ENCODE measurements at places on chromosomes 6 and 20.
A peak's percentile ranks its signal among the peaks of the same experiment; 100 is the strongest.

DNA sequence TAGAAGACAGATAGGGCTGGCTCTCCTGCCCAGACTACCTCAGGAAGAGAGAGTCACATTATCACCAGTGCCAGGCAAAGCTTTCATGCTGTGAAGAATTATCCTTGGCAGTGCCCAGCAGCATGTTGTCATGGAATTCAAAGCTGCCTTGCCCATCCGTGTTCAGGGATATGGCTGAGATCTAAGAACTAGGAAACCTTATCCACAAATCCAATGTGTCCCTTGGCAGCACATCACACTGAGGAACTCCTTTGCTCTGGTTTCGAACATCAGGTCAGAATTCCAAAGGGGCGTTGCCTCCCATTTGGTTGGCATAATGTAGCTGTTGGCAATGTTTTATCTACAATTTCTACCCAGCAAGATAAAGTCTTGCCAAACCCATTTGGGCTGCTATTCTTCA, 52.7 kb downstream of the ADGRF1 start:
- no peak for DNase-seq

DNA sequence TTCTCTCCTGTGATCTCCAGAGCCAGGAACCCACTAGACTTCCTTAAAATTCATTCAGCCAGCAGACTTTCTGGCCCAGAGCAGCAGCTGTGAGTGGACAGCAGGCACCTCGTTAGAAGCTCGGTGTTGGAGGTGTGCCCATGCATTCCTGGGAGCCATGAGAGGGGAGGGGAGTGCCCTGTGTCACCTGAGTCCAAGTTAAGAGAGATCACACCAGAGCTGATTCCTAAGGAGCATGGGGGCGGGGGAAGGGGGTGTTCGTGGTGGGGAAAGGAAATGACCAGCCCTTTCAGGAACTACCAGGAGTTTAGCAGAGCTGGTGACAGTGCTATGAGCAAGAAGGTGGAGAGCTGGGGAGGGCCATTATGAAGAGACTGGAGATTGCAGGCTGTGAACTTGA, 46.9 kb downstream of the GFRA4 start:
- DNase-seq, result no peak

DNA sequence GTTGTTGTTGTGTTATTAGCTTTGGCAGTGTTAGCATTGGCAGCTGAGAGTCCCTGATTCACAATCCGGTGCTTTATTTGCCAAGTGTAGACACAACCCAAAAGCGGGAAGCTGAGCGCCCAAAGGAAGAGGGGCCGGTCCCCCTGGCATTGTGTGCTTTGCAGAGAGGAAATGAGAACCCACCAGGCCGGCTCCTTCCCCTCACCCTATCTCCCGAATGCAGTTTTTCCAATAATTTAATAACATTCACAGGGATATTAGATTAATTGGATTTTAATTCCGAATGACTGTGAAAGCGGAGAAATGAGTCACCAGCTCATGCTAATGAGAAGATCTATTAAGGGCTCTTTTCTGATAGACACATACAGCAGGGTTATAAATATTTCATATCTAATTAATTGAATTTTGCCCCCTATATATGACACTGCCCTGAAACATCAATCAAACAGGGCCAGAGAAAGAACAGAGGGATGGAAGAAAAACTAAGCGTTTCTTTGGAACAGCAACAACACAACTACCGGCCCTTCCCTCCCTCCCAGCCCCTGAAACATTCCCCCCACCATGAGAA, 143.8 kb downstream of the MBOAT1 start:
- DNase-seq, result no peak

DNA sequence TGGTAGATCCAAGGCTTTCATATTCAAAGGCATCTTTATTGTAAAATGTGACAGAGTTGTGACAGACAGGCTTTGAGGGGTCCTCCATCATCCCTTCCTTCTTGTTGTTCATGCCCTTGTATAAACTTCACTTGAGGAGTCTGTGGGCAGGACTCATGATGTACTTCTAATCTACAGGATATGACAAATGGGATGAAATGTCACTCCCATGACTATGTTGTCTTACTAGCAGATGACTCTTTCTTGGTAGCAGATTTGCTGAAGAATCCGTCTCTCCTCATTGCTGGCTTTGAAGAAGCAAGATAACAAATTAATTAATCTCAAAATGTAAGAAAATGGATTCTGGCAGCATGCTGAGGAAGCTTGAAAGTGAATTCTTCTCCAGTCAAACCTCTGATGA, 566.1 kb downstream of the TFAP2B start:
- DNase-seq, result no peak

DNA sequence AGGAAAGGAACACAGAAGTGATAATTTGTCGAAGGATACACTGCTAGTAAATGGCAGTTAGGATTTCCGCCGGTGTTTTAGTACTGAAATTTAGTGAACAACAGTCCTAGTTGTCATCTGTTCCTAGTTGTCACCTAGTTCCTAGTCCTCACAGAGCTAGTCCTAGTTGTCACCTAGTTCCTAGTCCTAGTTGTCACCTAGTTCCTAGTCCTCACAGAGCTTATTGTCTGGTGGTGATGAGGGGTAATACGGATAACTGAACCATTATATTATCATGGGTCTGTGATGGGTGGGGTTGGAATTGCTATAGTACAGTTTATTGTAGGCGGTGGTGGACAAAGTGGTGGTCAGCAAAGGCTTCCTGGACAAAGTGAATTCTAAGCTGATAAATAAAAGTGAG, 1.8 kb downstream of the SNRNP48 start:
- DNase-seq, result no peak

- DNase-seq, result peak; percentile 79
Measured at GRCh38 chr6:27133281-27134227, 113.9 kb upstream of the PRSS16 start.

DNA sequence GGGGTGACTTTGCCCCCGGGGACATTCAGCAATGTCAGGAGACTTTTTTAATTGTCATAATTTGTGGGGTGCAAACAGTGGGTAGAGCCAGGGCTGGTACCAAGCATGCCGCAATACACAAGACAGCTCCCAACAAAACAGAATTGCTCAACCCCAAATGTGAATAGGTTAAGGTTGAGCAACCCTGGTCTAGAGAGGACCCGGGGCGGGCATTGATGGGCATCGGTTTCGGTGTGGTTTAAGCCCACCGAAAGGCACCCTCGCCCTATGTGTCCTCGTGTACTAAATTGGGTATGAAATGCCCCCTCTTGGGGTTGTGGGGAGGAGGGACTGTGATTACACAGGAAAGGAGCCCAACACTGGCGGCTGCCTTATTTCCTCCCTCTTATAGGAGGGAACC, 36.0 kb downstream of the KIAA1755 start:
- DNase-seq, result no peak

GRCh38 chr6:163965426-163966348, 551.2 kb downstream of the QKI start:
- no peak for DNase-seq

- DNase-seq, result no peak
Measured at GRCh38 chr6:168158213-168158979, 79.4 kb upstream of the FRMD1 start.

DNA sequence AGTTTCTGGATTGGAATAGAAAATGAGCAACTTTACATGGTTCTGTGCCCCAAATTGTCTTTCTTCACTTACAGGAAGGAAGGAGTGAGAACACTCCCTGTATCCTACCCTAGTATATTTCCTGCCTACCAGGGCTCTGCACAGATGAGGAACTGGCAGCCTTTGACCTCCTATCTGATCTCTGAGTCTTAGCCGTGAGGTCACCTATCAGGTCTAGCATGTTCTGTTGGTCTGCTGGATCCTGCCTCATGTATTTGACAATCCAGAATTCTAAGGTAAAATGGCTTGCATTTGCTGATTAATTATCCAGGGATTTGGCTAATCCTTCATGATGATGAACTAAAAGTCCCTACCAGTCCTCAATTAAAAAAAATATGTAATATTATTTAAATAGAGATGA, 35.0 kb upstream of the TRAM2 start:
- DNase-seq, result no peak

All from stimulated activated CD4-positive, alpha-beta T cell treated with anti-CD3 and anti-CD28 coated beads, Interleukin-2, amount 100 ng/mL, for 24 hours (primary cell).